Activated B cell treated with CpG ODN at 0.5 μM for 24 hours (primary cell): ENCODE measurements at places on chromosomes 5 and 9. TPM values are rescaled to one million over a fixed set of nuclear protein-coding genes. Genes with fewer than 3 reads are reported as not detected.

DNA sequence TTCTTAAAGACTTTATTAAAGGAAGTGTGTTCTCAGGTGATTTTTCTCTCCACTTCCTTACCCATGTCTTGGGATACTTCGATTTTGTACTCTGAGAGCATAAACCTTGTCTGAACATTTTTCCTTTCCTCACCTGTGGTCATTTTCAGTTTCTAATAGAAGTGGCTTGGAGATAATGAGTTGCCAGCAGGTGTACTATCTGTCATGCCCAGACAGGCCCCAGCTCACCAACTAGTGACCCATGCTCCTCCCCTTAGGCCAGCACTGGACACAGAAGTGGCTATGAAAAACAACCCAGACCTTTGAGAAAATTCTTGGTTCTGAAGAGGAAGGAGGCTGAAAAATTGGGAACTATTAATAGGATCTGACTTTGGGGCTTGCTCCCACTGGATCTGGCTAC is 49.2 kb upstream of the SMIM32 start:
- H3K36me3 ChIP-seq = no peaks in the 10 kb centered on the region
- DNase-seq = no peak
- H3K4me1 ChIP-seq = no peaks in the 10 kb centered on the region

DNA sequence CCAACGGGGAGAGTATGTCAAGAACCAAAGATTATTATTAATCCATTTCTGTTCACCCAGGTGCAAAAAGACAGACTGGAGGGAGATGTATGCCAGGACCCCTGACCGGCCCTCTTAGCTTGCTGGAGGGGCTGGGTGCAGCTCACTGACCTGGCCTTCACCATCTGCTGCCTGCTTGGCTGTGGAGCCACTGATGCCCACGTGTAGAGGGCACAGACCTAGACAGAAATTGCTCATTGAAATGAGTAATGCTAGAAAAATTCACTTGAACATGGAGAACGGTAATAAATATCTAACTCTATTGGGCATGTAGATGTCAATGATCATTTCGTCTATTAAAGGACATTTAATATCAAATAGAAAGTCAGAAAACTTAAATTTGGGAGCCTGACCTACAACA is 58.8 kb upstream of the ERCC6L2 start:
- no peaks in the 10 kb centered on the region for H3K27me3 ChIP-seq
- no peak overlapping the region for H3K4me3 ChIP-seq
- H3K36me3 ChIP-seq = peaks cover 3% of the 10 kb centered on the region
- H3K27ac ChIP-seq = no peak overlapping the region
- no peak for DNase-seq

GRCh38 chr5:174464504-174465165 is 259.7 kb upstream of the MSX2 start:
- no peaks in the 10 kb centered on the region for H3K36me3 ChIP-seq
- DNase-seq = no peak
- H3K27me3 ChIP-seq = no peaks in the 10 kb centered on the region
- no peaks in the 10 kb centered on the region for H3K4me1 ChIP-seq
- no peak overlapping the region for H3K4me3 ChIP-seq

- H3K4me3 ChIP-seq = no peak overlapping the region
- H3K36me3 ChIP-seq = peaks cover 16% of the 10 kb centered on the region
- no peak overlapping the region for H3K27ac ChIP-seq
- no peaks in the 10 kb centered on the region for H3K27me3 ChIP-seq
- no peak for DNase-seq
- peaks cover 52% of the 10 kb centered on the region for H3K4me1 ChIP-seq
Measured at GRCh38 chr5:32285510-32286138, 27.1 kb downstream of the MTMR12 start.

DNA sequence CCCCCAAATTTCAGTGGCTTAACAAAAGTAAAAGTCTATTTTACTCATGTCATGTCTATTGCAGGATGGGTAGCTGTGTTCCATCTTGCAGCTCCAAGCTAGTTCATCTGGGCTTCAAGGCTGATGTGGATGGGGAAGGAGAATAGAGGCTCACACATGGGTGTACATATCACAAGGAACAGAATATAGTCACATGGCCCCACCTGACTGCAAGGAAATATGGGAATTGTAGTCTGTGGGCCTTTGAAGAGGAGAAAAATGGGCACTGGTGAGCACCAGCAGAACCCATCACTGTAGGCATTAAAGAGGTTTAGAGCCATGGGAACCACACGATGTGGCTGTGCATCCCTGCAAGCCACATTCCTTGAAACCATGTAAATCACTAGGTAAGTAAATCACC is 17.9 kb upstream of the TRIO start:
- H3K36me3 ChIP-seq = no peaks in the 10 kb centered on the region
- no peaks in the 10 kb centered on the region for H3K4me1 ChIP-seq
- H3K4me3 ChIP-seq = no peak overlapping the region
- H3K27me3 ChIP-seq = no peaks in the 10 kb centered on the region
- DNase-seq = no peak

- H3K27me3 ChIP-seq = peaks cover 2% of the 10 kb centered on the region
- H3K36me3 ChIP-seq = no peaks in the 10 kb centered on the region
- no peak overlapping the region for H3K27ac ChIP-seq
- no peak for DNase-seq
Measured at GRCh38 chr9:137311986-137312851, 10.1 kb upstream of the NRARP start.

DNA sequence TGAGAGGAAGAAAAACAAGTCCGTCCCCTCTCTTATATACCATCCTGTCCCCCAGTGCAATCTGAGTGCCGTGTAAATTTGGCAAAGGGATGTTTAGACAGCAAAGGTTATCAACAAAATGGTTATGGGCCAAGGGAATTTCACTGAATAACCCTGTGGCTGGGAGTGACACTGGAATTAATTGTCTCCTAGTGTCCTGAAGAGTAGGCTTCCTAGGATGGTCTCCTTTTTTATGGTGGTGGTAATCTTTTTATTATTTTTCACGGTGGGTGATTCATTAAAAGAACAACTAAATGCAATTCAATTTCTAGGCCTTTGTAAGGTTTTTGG is 244.2 kb downstream of the PIK3R1 start:
- no peaks in the 10 kb centered on the region for H3K27me3 ChIP-seq
- no peak overlapping the region for H3K4me3 ChIP-seq
- no peaks in the 10 kb centered on the region for H3K36me3 ChIP-seq

GRCh38 chr5:143133721-143134120 is 269.8 kb downstream of the NR3C1 start:
- no peak for DNase-seq
- no peaks in the 10 kb centered on the region for H3K27me3 ChIP-seq
- H3K27ac ChIP-seq = no peak overlapping the region
- peaks cover 14% of the 10 kb centered on the region for H3K36me3 ChIP-seq
- H3K4me3 ChIP-seq = no peak overlapping the region

DNA sequence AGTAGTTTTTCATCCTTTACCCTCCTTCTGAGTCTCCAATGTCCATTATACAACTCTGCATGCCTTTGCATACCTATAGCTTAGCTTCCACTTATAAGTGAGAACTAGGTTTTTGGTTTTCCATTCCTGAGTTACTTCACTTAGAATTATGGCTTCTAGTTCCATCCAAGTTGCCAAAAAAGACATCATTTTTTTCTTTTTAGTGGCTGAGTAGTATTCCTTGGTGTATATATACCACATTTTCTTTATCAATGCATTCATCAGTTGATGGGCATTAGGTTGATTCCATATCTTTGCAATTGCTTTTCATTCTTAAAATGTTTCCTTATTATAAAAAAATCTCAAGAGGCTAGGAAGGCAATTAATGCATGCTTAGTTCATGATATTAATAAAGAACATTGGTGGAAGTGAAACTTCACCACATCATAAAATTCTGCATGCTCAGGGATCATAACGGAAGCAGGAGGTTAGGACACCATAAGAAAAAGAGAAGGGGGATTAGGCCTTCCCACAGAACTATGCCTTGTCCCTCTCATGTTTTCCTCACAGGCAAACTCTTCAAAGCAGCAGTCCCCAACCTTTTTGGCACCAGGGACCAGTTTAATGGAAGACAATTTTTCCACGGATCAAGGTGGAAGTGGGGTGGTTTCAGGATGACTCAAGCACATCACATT is 105.2 kb downstream of the FRMD3 start:
- no peak overlapping the region for H3K27ac ChIP-seq
- H3K4me1 ChIP-seq = no peaks in the 10 kb centered on the region
- H3K27me3 ChIP-seq = no peaks in the 10 kb centered on the region
- H3K4me3 ChIP-seq = no peak overlapping the region

DNA sequence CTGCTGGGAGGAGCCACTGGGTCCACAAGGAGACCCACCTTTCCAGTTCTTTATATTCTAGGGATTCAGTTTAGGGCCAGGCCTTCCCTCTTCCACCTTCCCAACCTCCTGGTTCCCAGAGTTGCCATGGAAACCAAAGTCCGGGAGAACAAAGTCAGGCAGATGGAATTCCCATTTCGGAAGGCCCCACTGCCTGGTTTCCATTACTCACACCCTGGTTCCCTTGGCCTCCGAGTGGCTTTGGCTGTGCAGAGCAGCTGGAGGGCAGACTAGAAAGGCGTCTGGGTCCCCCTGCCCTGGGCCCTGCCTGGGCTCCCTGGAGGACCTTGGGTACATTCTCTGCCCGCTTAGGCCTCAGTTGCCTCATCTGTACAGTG is 136.1 kb downstream of the RGS3 start:
- H3K36me3 ChIP-seq = peaks cover 33% of the 10 kb centered on the region
- H3K4me3 ChIP-seq = no peak overlapping the region
- H3K27ac ChIP-seq = no peak overlapping the region
- peaks cover 12% of the 10 kb centered on the region for H3K4me1 ChIP-seq
- no peak for DNase-seq
- H3K27me3 ChIP-seq = peaks cover 2% of the 10 kb centered on the region

- no peaks in the 10 kb centered on the region for H3K36me3 ChIP-seq
- no peak for DNase-seq
- no peak overlapping the region for H3K4me3 ChIP-seq
- H3K27ac ChIP-seq = no peak overlapping the region
- no peaks in the 10 kb centered on the region for H3K27me3 ChIP-seq
Measured at GRCh38 chr5:67942421-67942820, 273.1 kb upstream of the PIK3R1 start.

GRCh38 chr9:134136996-134137299 is 1.1 kb downstream of the WDR5 start:
- no peaks in the 10 kb centered on the region for H3K27me3 ChIP-seq
- no peak for DNase-seq
- no peak overlapping the region for H3K27ac ChIP-seq

DNA sequence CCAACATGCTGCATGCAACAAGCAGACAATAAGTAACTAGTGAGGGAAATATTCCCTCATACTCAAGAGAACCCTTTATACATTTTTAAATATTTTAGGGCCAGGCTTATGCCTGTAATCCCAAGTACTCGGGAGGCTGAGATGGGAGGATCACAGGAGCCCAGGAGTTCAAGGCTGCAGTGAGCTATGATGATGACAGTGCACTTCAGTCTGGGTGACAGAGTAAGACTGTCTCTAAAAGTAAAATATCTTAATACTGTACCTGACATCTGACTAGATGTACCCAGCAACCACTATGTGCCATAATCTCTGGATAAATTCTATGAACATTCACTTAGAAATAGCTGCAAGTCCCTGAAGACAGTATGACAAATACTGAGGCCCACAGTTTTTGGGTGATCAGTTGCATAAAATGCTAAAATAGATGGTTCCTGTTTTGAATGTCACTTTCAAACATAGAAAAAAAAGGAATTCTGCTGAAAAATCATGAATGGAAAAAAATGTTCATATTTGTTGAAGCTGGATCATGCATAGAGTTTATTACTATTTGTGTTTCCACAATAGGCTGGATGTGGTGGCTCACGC is 2.0 kb upstream of the C5orf15 start:
- H3K36me3 ChIP-seq = peaks cover 64% of the 10 kb centered on the region
- no peak for DNase-seq
- peaks cover 46% of the 10 kb centered on the region for H3K4me1 ChIP-seq
- H3K27ac ChIP-seq = peak overlapping the region; percentile 96
- H3K27me3 ChIP-seq = no peaks in the 10 kb centered on the region
- H3K4me3 ChIP-seq = peak overlapping the region; percentile 95

- no peaks in the 10 kb centered on the region for H3K4me1 ChIP-seq
- no peak overlapping the region for H3K4me3 ChIP-seq
- DNase-seq = no peak
- no peak overlapping the region for H3K27ac ChIP-seq
- H3K36me3 ChIP-seq = no peaks in the 10 kb centered on the region
- H3K27me3 ChIP-seq = no peaks in the 10 kb centered on the region
Measured at GRCh38 chr5:30099634-30100033, 1093.9 kb upstream of the CDH6 start.

- H3K36me3 ChIP-seq = no peaks in the 10 kb centered on the region
- no peak for DNase-seq
- no peak overlapping the region for H3K27ac ChIP-seq
- H3K4me1 ChIP-seq = no peaks in the 10 kb centered on the region
- H3K27me3 ChIP-seq = no peaks in the 10 kb centered on the region
Measured at GRCh38 chr5:86831128-86831527, 213.4 kb downstream of the COX7C start.

SLC6A19 gene
- not detected in 2 replicates for total RNA-seq

PCDHA6 gene
- not detected in 2 replicates for total RNA-seq

IFNA13 gene
- total RNA-seq = not detected in 2 replicates

PRR16 gene
- 0.15 and 0.29 TPM in 2 replicates for total RNA-seq

PGM5 gene
- not detected in 2 replicates for total RNA-seq

GFPT2 gene
- 0.39 and 0.62 TPM in 2 replicates for total RNA-seq

SLC6A18 gene
- total RNA-seq = not detected in 2 replicates

TNPO1 gene
- 89.6 and 109 TPM in 2 replicates for total RNA-seq
